PC-9 (cell line): ENCODE measurements at places on chromosomes 5 and 9. TPM values are rescaled to one million over a fixed set of nuclear protein-coding genes. Genes with fewer than 3 reads are reported as not detected.

DNA sequence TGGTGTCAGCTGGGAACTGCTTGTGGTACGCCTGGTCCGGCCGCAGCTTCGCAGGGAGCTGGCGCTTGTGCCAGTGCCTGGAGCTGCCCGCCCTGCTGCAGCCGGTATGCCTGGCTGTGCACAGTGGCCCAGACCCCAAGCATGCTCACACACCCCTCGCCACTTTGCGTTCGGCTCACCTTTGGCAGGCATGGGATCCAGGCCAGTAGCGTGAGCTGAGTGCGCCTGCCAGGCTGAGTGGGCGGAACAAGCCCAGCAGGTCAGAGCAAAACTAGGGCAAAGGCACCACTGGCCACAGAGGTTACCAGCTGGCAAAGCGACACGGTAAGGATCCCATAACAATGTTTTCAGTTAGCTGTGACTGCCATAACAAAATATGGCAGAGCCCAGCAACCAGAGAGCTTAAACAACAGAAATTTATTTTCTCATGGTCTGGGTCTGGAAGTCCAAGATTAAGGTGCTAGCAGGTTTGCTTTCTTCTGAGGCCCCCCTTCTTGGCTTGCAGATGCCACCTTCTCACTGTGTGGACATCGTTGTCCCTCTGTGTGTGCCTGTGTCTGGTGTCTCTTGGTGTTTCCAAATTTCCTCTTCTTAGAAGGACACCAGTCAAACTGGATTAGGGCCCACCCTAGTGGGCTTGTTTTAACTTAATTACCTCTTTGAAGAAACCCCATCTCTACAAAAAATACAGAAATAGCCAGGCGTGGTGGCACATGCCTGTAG is 61.6 kb downstream of the PSAT1 start:
- H3K36me3 ChIP-seq = no peaks in the 10 kb centered on the region
- no peak overlapping the region for H3K4me3 ChIP-seq
- H3K27ac ChIP-seq = no peak overlapping the region
- H3K27me3 ChIP-seq = no peaks in the 10 kb centered on the region
- DNase-seq = no peak
- no peaks in the 10 kb centered on the region for H3K4me1 ChIP-seq

- H3K27ac ChIP-seq = no peak overlapping the region
- H3K36me3 ChIP-seq = no peaks in the 10 kb centered on the region
- no peak overlapping the region for H3K4me3 ChIP-seq
- no peaks in the 10 kb centered on the region for H3K27me3 ChIP-seq
- DNase-seq = no peak
- no peaks in the 10 kb centered on the region for H3K4me1 ChIP-seq
Measured at GRCh38 chr5:137872466-137872865, 4.8 kb downstream of the MYOT start.

DNA sequence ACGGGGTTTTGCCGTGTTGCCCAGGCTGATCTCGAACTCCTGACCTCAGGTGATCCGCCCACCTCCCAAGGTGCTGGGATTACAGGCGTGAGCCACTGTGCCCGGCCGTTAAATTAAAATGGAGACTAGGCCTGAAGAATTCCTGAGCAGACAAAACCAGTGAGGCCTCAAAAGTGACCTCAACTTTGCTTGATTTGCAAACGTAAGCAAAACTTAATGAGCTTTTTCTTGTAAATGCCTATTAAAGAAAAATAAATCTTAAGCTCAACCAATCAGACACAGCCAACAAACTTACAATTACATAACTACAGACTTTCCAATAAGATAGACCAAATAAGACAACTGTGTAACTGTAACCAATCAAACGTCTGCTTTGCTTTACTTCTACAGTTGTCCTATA is 111.3 kb upstream of the SEMA6A start:
- peaks cover 6% of the 10 kb centered on the region; the same call in 1 of the 2 replicates for H3K27me3 ChIP-seq
- H3K4me1 ChIP-seq = no peaks in the 10 kb centered on the region
- H3K27ac ChIP-seq = no peak overlapping the region
- H3K36me3 ChIP-seq = no peaks in the 10 kb centered on the region
- H3K4me3 ChIP-seq = no peak overlapping the region
- DNase-seq = no peak

- H3K4me1 ChIP-seq = no peaks in the 10 kb centered on the region
- no peak overlapping the region for H3K27ac ChIP-seq
- H3K36me3 ChIP-seq = peaks cover 42% of the 10 kb centered on the region
Measured at GRCh38 chr5:14489643-14490042, 91.9 kb upstream of the OTULINL start.

Gene ANKRD31
- total RNA-seq = 0.23 and 0.48 TPM in 2 replicates

DNA sequence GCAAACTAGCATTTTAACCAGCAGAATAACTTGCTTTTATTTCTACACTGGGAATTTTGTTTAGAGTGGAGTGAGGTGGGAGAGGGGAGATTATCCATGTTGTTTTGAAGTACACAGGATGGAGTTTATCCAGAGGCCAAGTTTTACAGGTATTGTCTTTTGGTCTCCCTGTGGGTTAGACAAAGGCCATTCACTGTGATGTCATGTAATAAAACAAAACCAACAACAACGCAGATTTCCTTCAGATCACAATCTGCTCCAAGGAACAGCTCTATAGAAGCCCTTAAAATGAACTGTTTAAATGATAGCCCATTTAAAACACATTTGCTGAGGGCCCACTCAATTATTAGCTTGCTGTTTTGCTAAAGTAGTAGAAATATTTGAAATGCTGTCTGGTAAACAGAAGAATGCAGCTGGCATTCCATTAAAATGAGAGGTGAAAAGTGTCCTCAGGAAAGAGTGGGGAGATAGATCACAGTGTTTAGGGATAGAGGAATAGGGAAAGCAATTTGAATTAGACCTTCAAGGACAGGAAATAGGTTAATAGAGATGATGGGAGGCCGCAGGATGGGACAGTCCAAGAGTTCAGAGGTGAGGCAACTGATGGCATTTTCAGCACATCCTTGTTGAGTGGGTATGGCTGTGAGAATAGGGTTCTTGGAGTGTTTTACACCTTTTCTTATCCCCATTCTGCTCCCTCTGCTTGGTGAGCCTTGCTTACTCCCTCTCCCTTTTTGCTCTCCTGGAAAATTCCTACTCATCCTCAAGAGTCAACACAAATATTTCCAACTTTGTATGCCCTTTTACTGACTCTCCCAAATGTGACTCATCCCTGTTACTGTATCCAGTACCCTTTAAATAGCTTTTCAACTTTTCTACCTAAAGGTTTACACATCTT is 140.1 kb upstream of the NR3C1 start:
- no peaks in the 10 kb centered on the region for H3K36me3 ChIP-seq
- no peak overlapping the region for H3K4me3 ChIP-seq
- no peak overlapping the region for H3K27ac ChIP-seq
- no peaks in the 10 kb centered on the region for H3K27me3 ChIP-seq
- DNase-seq = no peak

DNA sequence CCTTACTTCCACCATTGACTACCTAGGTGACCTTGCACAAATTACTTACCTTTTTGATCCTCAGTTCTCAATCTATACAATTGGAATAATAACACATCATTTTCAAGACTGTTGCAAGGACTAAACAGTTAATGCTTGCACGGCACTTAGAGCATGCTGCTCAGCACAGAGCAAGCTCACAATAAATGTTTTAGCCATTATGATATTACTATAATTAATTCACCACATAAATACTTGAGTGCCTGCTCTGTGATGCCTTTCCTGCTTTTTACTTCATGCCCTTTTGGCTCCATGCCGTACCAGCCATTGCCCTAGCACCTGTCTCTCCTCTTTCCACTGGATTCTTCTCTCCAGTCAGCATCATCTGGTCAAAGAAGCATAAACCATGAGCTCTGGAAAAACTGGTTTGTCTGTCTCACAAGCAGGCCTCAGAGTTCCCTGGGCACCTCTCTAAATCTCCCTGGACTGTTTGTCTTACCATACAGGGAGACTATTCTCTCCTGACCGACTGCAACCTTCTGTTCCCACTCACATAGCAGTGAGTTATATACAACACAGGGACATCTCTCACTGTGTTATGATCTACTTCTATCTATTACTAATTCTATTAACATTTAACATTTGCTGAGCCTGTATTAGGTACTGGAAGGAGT is 260.4 kb upstream of the ADRA1B start:
- no peak overlapping the region for H3K27ac ChIP-seq
- peaks cover 17% of the 10 kb centered on the region; the same call in 1 of the 2 replicates for H3K4me1 ChIP-seq
- no peak overlapping the region for H3K4me3 ChIP-seq
- H3K27me3 ChIP-seq = no peaks in the 10 kb centered on the region
- no peaks in the 10 kb centered on the region for H3K36me3 ChIP-seq

DNA sequence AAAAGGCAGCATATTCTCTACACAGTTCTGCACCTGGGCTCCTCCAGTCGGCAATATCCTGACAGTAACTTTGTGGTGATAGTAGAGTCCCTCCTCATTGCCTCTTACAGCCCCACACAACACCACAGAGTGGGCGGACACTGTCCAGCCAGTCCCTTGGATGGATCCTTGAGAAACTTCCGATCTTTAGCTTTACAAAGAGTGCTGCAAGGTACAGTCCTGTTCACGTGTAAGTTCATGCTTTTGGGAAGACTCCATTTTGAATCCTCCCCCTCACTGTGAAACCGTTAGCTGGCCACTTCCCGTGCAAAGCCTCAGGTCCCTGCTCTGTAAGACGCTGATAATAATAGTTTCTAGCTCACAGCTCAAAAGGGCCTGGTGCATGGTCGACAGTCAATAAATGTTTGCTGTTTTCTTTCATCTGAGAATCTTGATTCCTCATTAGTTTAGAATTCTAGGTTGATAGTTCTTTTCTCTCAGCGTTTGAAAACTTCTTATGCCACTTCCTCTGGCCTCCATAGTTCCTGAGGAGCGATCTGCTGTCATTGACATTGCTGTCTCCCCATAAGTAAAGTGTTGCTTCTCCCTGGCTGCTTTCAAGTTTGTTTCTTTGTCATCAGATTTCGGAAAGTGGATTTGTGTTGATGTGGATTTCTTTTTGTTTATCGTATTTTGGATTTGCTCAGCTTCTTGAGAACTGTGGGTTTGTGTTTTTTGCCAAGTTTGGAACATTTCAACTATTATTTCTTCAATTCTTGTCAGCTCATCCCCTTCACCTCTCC is 82.9 kb downstream of the COL23A1 start:
- no peak for DNase-seq
- no peak overlapping the region for H3K27ac ChIP-seq
- H3K4me1 ChIP-seq = no peaks in the 10 kb centered on the region
- no peak overlapping the region for H3K4me3 ChIP-seq

Gene CCDC180
- total RNA-seq = 2.3 and 4.0 TPM in 2 replicates

Gene NMUR2
- total RNA-seq = not detected in 2 replicates

GRCh38 chr9:133552236-133552635 is 17.7 kb downstream of the ADAMTSL2 start:
- no peaks in the 10 kb centered on the region for H3K36me3 ChIP-seq
- no peaks in the 10 kb centered on the region for H3K4me1 ChIP-seq
- H3K27ac ChIP-seq = no peak overlapping the region
- no peak for DNase-seq

DNA sequence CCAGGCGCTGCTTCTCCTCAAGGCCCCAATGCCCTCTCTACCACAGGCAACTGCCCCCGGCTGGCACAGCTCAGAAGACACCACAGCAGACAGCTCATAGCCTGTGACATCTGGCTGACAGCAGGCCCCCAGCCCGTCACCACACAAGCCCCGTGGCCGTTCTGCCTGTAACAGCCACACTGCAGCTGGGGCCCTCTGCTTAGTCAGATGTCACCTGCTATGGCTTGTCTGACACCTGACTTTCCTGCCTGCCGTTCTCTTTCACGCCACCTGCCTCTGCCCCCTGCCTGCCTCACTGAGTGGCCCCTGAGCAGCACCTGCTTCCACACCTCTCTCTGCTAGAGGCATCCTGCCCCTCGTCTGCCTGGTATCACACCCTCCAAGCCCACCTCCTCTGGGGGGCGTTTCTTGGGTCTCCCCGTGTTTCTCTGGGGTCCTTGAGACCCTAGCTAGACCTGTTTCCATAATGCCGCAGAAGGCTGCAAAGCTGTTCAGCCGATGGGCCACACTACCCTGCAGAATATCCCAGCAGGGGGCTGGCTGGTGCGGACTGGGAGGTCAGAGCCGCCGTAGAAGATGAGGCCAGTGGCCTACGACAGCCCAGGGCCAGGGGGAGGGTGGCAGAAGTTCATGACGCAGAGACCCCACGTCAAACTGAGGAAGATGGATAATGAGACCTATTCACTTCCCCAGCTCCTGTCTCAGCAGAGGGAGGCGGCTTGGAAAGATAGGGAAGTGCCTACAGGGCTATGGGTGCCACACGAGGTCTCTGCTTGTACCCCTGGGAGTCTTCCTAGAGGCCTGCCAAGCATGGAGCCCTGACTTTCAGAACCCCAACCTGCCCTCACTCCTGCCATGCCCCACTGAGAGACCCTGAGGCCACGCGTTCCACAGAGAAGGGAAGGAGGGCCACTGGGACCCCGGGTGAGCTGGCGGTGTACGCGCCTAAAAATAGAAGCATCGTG is 95.1 kb downstream of the ZNF354C start:
- no peaks in the 10 kb centered on the region for H3K36me3 ChIP-seq
- H3K27ac ChIP-seq = no peak overlapping the region
- no peaks in the 10 kb centered on the region for H3K4me1 ChIP-seq

DNA sequence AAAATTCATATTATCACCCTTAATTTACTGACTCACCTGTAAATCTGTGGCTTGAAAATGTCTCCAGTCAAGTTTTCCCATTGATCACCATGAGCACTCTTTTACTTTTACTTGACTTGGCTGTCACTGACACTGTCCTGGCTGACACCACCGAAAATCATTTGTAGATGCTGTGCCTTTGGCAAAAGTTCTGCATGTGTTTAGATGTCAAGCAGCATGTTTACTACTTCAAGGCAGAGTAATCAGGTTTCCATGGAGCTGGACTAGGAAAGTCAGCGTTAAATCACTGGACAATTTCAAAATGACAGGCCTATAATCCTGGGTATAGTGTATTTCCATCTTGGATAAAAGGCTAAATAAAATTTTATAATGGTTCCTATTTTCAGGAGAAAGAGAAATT is 1530.6 kb upstream of the CDH6 start:
- no peaks in the 10 kb centered on the region for H3K4me1 ChIP-seq
- H3K4me3 ChIP-seq = no peak overlapping the region
- DNase-seq = no peak
- H3K36me3 ChIP-seq = no peaks in the 10 kb centered on the region
- H3K27me3 ChIP-seq = no peaks in the 10 kb centered on the region

- no peaks in the 10 kb centered on the region for H3K4me1 ChIP-seq
- H3K36me3 ChIP-seq = no peaks in the 10 kb centered on the region
- H3K27ac ChIP-seq = no peak overlapping the region
- H3K27me3 ChIP-seq = no peaks in the 10 kb centered on the region
Measured at GRCh38 chr5:158382473-158382872, 523.5 kb upstream of the CLINT1 start.

- no peak overlapping the region for H3K27ac ChIP-seq
- H3K27me3 ChIP-seq = no peaks in the 10 kb centered on the region
- no peaks in the 10 kb centered on the region for H3K36me3 ChIP-seq
- H3K4me3 ChIP-seq = no peak overlapping the region
Measured at GRCh38 chr5:102858221-102858620, 103.1 kb downstream of the PAM start.

- H3K36me3 ChIP-seq = no peaks in the 10 kb centered on the region
- no peak for DNase-seq
- no peak overlapping the region for H3K27ac ChIP-seq
- no peaks in the 10 kb centered on the region for H3K27me3 ChIP-seq
- no peak overlapping the region for H3K4me3 ChIP-seq
Measured at GRCh38 chr9:116322521-116322920, 168.9 kb downstream of the PAPPA start.
